Left lung (tissue), 14 donors: ENCODE measurements at places on chromosomes 12 and 14. TPM values are rescaled to one million over a fixed set of nuclear protein-coding genes. Genes with fewer than 3 reads are reported as not detected.

DNA sequence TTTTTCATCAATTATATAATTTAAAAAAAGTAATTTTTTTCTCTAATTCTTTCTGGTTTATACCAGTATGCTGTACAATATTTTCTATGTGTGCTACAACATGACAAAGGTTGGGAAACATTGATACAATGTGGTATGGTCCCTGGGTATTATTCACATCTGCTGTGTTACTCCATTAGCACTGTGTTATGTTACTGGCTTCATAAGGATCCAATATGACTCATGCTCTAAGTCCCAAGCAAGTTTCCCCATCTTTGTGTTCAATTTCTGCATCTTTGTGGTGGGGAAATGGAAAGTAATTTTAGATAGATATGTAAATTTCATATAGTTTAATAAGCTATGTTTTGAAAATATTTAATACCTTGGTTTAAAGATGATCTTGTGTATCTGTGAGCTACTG, 35.8 kb downstream of the FBXO33 start:
- no peak for DNase-seq

DNA sequence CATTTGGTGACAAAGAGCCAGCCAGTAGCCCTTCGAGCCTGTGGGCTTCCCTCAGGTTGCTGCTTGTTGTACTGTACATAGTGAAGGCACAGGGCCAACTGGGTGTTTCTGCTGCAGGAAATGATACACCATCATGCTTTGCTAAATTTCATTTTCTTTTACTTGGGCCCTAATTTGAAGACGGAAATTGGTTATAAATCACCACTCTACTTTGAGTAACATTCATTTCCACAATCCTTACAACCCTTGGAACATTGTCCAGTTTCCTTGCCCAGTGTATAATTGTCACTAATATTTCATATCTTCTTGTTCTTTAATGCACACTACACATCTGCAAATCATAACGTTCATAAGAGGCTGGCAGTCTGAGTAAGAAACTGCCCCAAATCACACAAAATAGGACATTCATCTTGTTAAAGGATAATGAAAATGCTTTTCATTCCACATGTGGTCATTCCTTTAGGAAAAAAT, 30.2 kb downstream of the MSRB3 start:
- DNase-seq = no peak

- no peak for DNase-seq
Observed at GRCh38 chr12:39586816-39587215, 32.8 kb downstream of the ABCD2 start.

DNA sequence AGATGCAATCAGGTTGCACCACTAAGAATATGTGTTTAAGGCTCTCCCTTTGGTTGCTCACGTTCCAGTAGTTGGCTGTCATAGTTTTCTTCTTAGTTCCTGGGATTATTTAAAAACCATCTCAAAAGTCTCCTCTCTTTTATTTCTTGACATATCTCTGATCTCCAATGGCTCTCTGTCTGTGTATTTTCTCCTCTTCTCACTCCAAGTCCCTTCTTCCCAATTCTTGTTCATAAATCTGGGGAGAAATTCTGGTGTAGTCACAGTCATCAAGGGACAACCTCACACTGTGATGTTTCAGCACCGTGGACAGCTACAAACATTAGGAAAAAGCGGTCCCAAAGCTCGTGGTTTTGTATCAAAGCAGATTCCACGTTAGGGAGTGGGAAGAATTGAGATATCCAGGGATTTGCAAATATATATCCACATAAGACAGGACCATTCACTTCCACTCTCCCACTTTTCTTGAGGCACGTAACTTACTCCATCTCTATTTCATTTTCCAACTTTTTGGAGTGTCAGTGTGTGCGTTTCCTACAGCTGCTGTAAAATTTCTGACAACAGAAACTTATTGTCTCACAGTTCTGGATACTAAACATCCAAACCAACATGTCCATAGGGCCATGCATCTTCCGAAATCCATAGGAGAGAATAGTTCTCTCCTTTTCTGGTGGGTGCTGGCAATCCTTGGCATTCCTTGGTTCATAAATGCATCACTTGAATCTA, 80.6 kb upstream of the TMEM233 start:
- DNase-seq = no peak

CLEC2A gene
- polyA plus RNA-seq = not detected

ANHX gene
- not detected for polyA plus RNA-seq

DNA sequence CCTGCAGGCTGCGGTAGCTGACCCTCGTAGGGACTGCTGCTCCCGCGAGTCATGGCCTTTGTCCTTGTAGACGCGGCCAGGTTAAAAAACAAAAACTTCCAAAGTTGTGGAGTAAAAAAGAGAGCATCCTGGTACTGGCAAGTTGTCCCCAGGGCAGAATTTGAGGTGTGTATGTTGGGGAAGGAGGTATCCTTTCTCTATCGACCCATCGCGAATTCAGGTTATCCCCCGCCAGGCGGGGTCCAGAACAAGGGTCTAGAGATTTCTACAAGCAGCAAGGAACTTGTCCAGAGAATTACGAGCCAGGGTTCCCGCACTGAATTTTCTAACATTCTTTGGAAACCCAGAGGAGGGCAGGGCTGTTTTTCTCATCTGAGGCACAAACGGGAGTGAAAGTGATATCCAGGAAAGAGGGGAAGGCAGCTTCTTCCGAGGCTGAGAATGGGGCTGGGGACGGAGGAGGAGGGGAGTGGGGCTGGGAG, 16.3 kb downstream of the TBX3 start:
- no peak for DNase-seq

DNA sequence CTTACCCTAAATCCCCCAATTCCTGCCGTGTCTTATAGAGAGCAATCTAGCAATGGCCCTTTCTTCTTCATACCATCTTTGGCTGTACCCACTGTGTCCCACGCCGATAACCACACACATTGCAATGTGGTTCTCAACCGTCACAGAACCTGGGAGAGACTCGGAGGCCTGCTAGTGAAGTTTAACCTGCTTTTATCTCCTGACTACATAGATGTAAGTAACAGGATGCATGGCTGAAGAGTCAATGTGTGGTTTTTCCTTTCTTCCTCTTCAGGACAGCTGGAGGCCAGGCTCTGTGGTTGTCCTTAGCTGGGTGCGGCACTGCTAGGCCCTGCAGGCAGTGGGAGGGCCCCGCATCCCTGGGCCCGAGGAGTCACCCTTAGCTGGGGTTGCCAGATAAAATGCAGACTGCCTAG, 51.3 kb downstream of the ZNF664 start:
- no peak for DNase-seq

MUCL1 gene
- polyA plus RNA-seq = not detected

DNA sequence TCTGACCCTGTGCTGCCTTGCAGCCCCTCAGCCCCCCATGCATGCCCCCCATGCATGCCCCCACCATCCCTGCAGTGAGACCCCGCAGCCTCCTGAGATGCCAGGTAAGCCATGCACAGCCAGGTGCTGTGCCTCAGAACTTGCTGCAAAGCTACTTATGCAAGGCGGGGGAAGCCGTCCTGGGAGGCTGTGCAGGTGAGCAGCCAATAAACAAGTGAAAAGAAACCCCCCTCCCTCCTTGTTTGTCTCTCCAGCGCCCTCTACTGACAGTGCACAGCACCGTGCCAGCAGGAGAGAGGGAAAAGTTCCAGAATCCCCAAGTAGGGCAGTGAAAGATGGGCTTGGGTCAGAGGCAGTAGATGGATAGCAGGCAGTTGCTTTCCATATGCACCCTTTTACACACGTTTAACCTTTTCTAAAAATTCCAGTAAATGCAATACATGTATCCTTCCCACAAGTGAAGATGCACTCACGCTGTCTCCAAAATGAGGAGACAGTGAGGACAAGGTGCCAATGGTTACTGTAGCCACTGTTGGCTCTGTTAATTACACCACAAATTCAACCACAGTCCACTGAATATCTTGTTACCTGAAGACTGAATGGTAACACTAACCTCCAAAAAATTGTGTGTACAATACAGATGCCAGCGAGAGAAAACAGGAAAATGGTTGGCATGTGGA, 18.0 kb downstream of the TNFAIP2 start:
- peak; percentile 46 for DNase-seq

PROX2 gene
- 3.7 TPM for polyA plus RNA-seq

OR4N2 gene
- not detected for polyA plus RNA-seq

- no peak for DNase-seq
Observed at GRCh38 chr12:118463677-118464076, 87.3 kb downstream of the SUDS3 start.

GLT1D1 gene
- 2.6 TPM for polyA plus RNA-seq

DNA sequence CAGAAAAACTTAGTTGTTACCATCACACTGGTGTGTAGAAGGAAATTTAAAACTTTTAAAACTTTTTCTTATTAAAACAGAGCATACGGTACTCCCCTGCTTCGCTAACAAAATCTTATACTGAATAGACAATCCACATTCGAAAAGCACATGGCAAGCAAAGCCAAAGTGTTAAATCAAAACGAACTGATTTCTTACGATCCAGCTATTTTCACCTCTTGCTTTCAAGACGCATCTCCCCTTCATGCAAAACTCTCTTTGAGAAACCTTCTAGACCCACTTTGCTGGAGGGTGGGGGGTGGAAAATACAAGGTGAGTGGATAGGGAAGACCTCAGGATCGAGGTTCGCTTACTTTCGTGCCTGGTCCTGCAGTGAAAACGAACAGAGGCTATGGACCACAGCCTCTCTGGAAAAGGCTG, 328 bp downstream of the INTS13 start:
- DNase-seq = no peak

- no peak for DNase-seq
Observed at GRCh38 chr14:24441485-24441884, 1.1 kb downstream of the SDR39U1 start.

DNA sequence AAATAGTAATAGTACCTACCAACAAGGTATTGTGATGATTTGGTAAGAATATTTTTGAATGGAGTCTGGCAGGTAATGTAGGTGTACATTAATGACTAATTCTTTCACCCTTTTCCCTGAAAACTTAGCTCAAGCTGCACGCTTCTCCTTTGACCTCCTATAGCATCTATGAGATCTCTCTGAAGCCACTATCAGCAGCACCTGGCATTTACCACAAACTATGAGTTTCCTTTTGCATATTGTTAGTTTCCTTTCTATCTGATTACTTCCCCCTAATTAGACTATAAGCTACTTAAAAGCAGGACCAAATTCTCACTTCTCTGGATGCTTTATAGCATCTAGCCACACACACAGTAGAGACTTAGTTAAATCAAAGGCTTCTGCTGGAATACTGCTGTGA, 48.1 kb downstream of the SLC8A3 start:
- no peak for DNase-seq

TEX52 gene
- polyA plus RNA-seq = 4.5 TPM

DNA sequence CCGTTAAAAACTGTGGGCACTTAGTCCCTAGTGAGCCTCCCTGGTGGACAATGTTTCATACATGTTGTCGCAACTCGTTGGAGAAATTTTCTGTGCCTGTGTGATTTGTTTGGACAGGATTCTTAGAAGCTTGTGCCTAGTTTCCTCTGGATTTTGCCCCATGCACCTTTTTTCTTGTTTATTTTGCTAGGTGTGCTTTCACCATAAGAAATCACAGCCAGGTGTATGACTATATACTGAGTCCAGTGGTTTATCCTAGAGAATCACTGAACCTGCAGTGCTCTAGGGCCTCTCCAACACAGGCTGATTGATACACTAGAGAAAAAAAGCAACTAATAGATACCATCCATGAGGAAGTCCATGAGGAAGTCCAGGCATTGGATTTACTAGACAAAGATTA, 33.1 kb upstream of the OASL start:
- no peak for DNase-seq

GRCh38 chr14:90408713-90409112, 11.9 kb downstream of the CALM1 start:
- DNase-seq = no peak
